ENCODE measurements at places on chromosomes 5 and 9.

GRCh38 chr5:40775846-40776657, 20.3 kb upstream of the TTC33 start:
- no peak for DNase-seq

GRCh38 chr5:177446200-177447065, at the start of gene PRR7:
Gene PRR7 (plus strand): TSS chr5:177446814. CDS start chr5:177455068, 8,254 bp downstream.
- DNase-seq, result peak; percentile 87

DNA sequence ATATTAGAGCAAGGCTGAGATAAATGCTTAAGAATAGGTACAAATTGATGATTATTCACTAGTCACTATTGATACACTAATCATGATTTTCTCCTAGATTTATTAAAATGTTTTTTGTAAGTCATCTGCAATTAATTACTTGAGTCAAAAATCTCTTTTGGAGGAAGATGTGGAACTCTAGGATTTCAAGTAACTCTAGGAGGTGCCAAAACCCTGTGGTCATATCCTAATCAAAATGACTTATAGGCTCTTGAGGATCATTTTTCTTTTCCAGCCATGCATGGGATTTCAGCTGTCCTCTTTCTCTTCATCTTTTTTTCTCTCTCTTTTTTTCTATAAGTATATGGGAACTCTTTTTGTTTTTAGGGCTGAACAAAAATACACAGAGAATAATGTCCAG, 141.8 kb upstream of the CD180 start:
- no peak for DNase-seq

DNA sequence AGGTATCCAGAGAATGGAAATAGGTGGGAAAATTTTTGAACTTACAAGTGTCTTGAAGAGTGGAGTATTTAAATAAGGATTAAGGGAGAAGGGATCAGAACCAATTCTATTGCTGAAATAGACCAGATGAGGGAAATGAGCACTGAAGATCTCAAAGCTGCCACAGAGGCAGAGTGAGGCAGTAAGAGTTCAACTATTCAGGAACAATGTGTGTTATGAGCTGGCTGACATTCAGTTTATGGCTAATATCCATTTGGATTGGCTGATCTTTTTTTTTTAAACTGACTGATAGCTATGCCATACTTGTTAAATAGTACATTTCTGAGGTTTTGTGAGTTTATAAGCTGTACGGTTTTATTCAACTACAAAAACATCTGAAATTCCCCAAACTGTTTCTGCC, 95.3 kb upstream of the GNA14 start:
- no peak for DNase-seq

- DNase-seq, result no peak
Observed at GRCh38 chr5:67380431-67380830, 183.8 kb upstream of the CD180 start.

DNA sequence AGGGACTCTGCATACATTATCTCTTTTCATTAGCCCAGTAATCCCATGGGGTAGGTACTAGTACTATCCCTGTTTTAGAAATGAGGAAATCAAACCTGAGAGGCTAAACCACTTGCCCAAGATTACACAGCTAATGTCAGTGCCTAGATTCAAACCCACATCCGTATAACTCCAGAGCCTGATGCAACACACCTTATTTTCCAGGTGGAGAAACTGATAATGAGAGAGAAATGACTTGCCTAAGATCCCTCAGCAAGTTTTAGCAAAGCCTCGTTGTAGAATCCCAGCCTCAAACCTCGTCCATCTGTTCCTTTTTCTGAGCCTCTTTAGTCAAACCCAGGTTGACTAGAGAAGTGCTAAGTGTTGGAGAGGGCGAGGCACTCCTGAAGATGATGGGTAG, 1.1 kb upstream of the ADAM19 start:
- no peak for DNase-seq

DNA sequence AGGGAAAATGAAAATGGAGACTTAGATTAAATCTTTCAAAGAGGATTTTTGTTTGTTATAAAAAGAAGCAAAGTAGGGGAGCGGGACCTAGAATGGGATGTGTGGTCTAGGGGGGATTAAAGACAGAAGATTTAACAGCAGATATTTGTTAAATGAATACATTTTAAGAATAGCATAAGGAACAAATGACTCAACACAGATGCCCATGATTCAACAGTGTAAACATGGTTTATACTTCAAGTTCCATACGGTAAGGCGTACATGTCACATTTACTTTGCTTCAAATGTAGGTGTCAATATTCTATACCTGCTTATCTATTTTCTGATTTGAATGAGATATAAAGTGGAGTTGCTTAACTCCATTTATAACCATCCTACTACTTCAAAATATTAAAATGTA, 1.5 kb downstream of the TICAM2 start:
- no peak for DNase-seq

DNA sequence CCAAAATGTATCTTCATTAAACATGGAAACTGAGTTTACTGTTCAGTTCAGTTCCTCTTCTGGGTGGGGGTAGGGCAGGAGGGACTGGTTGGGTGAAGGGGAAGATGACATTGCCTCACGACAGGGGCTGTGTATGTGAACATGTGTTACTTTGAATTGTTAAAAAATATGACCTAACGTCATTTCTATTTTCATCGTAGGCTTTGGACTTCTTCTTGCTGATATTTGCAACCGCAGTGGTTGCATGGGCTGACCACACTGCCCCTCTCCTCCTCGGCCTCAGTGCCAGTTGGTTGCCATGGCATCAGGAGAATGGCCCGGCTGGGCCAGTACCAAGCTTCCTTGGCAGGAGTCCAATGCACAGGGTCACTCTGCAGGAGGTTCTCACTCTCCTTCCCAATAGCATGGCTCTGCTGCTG, 41.5 kb downstream of the HACD4 start:
- DNase-seq, result no peak

DNA sequence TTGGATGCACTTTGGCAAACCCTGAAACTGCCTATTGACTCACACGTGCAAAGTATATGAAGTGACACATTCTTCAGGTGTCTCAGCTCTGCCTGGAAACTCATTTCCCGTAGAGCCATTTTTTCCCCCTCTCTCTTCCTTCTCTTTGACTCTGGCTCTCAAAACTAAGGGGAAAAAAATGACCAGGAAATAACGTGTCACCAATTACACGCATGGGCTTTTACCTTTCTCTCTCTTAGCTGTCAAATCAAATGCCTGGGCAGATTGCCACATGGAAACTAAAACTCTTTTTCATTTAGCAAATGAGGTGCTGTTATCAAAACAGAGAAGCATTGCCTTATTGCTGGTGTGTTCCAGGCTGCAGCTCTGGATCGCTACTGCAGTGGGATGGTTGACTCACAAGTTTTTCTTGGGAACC, 18.3 kb upstream of the IFNK start:
- DNase-seq, result no peak

GRCh38 chr9:8434621-8435020, 635.0 kb upstream of the DMAC1 start:
- DNase-seq, result no peak

DNA sequence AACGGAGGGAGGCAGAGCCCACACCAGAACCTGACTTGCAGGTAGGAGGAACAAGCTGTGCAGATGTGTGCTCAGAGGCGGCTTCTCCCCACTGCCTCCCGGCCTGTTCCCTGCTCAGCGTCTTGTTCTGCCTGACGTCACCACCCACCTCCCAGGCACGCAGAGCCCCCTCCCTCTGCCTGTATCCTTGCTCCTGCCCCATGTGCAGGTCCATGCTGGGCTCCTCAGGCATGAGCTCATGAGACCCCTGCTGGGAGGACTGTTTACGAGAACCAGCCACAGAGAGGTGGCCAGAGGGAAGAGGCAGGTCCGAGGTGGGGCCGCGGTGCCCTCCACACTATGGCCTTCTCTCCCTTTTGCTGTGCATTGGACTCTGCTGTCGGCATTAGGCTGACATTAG, 45.5 kb downstream of the SLC6A3 start:
- DNase-seq, result no peak

DNA sequence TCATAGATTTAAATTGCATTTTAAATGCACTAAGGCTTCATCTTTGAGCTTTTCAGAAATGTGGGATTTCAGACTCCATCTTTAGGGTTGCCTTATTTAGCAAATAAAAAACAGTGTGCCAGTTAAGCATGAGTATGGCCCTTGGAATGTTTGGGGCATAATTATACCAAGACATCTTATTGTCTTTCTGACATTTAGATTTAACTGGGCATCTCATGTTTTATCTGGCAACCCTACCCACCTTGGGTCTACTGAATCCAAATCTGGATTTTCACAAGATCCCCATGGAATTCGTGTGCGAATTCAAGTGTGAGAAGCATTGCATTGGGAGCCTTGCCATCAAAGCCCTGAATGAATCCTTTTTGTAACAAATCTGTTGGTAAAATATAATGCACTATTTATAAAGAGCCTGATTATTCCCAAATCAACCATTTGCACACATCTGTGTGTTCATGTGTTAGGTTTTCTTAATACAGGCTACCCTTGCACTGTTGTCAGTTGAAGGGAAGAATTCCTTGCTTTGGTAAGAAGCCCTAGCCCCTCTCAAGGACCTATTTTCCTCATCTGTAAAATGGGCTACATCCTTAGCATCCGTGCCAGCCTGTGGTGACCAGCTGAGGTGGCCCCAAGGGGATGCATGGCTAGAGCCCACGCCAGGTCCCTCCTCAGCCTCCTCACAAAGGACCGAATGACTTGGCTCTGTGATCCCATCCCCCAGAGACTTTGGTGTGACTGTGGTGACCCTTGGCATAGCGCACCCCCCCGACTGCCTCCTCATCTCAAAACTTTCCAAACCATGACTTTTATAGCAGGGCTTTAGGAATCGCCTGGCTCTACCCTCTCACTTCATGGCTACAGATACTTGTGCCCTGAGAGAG, 8.1 kb downstream of the GSN start:
- DNase-seq, result no peak

All from D721Med (cell line).